H9 (cell line): ENCODE measurements at places on chromosomes 5 and 9.

- DNase-seq = no peak
Measured at GRCh38 chr9:127143920-127144465, 21.6 kb upstream of the ANGPTL2 start.

DNA sequence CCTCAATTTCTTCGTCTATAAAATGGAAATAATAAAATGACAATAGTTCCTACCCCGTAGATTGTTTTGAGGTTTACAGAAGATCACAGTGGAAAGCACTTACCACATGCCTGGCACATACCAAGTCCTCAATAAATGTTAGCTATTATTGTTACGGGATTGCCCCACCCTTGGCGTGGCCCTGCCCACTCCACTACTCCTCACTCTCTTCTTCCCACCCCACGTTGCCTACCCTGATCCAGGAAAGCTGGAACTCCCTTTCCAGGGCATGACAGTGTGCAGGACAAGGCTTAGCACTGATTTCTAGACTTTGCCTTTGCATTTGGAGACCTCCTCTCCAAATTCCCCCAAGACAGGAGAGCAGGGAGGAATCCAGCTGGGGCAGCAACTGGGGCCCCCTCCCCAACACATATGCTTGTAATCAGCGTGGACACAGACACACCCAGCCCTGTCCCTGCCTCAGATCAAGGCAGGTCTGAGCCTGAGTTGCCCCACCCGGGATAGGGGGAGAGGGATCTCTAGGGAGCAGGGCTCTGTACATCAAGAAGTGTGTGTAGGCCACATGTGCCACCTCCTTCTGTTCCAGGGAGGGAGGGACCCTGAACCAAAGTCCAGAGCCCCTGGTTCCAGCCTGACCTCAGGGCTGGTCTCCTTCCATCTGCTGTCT lies 6.7 kb downstream of the SLC4A9 start:
- no peak for DNase-seq

- no peak for DNase-seq
Measured at GRCh38 chr5:143396353-143396940, 7.0 kb downstream of the NR3C1 start.

GRCh38 chr5:133934822-133935666 lies 33.4 kb downstream of the C5orf15 start:
- no peak for DNase-seq

- DNase-seq = no peak
Measured at GRCh38 chr5:126535856-126536545, 59.0 kb downstream of the ALDH7A1 start.

DNA sequence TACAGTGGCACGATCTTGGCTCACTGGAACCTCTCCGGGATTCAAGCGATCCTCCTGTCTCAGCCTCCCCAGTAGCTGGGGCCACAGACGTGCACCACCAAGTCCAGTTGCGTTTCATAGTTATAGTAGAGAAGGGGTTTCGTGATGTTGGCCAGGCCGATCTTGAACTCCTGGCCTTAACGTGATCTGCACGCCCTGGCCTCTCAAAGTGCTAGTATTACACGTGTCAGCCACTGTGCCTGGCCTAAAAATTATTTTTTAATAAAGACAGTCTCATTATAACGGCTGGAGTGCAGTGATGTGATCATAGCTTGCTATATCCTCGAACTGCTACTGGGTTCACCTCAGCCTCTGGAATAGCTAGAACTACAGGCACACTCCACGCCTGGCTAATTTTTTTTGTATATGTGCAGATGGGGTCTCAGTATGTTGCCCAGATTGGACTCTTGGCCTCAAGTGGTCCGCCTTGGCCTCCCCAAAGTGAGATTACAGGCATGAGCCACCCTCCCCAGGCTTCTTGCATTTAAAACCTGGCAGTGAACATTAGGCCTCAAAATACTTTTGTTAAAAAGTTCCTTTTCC lies 4.4 kb downstream of the NPM1 start:
- DNase-seq = no peak

DNA sequence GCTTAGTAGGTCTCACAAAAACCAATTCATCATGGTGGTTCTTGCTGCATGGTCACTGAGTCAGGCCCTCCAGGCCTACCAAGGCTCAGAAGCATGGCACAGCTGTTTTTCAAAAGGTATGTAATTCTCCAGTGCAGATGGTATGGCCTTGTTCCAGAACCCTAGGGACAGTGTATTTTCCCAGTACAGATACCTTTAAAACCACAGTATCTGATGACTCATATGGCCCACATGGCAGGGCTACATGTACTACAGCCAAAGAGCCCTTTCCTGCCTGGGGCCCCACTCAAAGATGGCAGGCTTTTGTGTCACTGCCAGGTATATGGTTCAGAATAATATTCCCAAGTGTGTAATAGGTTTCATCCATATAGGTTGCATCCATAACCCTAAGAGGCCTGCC lies 16.5 kb downstream of the CSF2 start:
- DNase-seq = no peak

DNA sequence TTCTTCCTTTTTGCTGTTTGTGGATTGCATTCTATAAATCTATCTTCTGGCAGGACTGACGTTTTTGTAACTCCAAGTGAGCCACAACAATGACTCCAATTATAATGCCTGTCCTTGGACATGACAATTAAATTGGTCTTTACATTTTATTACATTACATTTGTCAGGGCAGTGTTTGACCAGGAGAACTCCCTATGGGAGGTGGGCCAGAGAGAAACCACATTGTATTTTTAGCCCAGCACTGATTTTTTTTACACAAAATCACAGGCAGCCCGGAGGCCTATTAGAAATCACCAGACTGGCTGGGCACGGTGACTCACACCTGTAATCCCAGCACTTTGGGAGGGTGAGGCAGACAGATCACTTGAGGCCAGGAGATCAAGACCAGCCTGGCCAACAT lies 99.1 kb upstream of the SMC5 start:
- no peak for DNase-seq

DNA sequence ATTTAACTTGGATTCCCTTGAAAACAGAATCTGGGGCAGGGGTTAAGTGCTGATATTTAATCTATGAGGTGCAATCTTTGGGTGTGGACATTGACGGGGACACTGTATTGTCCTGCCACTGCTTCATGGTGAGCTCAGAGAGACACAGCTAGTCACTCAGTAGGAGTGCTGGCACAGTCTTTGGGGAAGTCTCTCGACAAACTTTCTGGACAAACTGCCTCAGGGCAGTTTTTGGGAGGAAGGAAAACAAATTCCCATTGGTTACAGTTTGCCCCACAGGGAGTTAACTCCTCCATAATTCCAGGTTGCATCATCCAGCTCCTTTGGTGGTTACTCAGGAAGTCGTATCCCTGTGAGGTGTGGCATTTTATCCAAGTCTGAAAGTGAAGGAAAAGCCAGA lies 17.9 kb downstream of the HNRNPK start:
- DNase-seq = no peak

DNA sequence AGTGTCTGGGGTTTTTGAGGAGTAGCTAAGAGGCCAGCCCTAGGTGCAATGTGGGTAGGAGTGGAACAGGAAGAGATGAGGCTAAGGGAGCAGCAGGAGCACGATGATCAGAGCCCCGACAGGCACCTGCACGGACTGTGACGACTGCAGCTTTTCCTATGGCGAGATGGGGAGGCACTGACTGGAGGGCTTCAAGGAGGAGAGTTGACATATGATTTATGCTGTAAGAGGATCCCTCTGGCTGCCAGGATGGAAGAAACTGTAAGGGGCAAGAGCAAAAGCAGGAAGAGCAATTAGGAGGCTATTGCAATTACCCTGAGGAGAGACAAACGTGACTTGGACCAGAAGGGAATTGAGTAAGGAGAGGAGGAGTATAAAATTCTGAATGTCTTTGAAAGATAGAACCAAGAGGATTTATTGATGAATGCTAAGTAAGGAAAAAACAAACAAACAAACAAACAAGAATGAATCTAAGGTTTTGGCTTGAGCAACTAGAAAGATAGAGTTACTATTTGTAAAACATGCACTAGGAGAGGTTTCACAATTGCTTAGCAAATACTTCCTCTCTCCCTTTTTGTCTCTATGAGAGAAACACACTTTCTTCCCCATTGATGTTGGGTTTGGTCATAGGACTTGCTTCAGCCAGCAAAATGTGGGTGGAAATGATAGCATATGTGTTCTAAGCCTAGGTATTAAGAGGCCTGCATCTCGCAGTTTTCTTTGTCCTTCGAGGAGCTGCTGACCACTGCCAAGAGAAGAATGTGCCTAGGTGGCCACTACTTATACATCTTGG lies 32.9 kb downstream of the TRPC7 start:
- no peak for DNase-seq

DNA sequence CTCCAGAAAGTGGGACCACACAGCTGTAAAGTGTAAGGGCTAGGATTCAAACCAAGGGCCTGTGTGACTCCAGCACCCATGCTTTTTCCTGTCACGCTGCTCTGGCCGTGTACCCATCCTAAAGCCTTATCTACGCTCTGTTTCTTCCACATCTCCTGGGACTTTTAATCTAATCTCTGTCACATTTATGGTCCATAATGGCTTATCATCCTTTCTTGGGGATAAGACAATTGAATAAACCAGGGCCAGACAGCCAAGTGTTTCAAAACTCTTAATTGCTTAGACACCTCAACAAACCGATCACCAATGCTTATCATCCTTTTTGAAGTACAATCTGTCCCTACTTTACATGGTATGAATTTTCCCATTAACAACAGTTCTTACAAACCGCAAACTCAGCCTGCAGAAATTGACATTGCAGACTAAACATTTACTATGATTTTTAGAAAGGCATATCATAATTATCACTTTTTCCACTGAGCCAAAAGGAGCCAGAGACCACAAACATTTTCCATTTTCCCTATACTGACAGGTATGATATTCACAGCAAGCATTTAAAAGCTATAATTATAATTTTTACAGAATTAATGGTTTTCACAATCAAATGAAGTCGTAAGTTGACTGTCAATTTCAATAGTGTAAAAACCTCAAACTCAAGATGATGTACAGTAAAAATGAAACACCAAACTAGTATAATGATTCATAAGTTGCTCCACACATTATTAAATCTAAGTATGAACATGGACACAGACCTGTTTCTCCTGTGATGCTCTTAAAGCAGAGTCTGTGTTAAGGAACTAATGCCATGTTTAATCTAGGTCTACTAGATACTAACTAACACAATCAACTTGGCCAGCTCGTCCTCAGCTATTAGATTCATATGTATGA lies 99.5 kb downstream of the FBXW11 start:
- DNase-seq = no peak

GRCh38 chr5:151632524-151632923 lies 41.4 kb upstream of the FAT2 start:
- DNase-seq = no peak

GRCh38 chr5:147472664-147473475 lies 37.0 kb downstream of the DPYSL3 start:
- DNase-seq = no peak

- DNase-seq = no peak
Measured at GRCh38 chr5:96659170-96659569, 3.0 kb upstream of the CAST start.

- DNase-seq = no peak
Measured at GRCh38 chr5:152237531-152237930, 167.5 kb downstream of the NMUR2 start.

GRCh38 chr9:116193636-116194035 lies 40.0 kb downstream of the PAPPA start:
- DNase-seq = no peak

DNA sequence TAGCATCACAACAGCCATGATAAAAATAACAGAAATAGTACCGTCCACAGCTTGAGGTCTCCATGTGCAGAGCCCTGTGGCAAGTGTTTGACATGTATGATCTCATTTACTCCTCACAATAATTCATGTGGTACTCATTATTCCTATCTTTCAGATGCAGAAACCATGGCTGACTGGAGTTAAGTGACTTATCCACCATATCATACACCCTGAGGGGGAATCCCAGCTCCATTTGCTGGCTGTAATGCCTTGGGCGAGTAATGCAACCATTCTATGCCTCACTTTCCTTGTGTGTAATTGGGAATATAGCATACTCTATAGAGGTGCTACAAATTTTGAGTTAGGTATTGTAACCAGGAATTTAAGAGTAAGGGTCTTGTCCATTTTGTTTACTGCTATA lies 347.0 kb upstream of the CLINT1 start:
- DNase-seq = no peak

GRCh38 chr5:126866851-126867636 lies 90.1 kb downstream of the LMNB1 start:
- no peak for DNase-seq

- peak; percentile 82 for DNase-seq
Measured at GRCh38 chr9:132114102-132114707, 34.5 kb upstream of the MED27 start.

- DNase-seq = no peak
Measured at GRCh38 chr9:13378154-13378553, 98.7 kb upstream of the MPDZ start.

DNA sequence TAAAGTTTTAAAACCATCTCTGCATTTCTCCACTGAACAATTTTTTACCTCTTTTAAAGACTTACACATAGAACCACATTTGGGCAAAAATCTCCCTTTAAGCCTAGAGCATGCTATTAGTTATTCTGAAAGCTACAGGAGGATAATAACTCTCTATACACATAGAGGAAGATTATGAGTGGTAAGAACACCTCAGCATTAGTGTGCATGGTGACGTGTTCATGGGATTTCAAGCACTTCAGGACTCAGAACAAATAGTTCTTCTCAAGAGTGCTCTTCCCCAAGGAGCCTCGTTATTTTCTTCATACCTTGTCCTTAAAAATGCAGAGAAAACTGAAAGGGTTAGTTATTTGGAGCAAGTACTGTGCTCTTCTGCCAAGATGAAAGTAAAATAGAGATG lies 256.9 kb upstream of the TUSC1 start:
- DNase-seq = no peak

DNA sequence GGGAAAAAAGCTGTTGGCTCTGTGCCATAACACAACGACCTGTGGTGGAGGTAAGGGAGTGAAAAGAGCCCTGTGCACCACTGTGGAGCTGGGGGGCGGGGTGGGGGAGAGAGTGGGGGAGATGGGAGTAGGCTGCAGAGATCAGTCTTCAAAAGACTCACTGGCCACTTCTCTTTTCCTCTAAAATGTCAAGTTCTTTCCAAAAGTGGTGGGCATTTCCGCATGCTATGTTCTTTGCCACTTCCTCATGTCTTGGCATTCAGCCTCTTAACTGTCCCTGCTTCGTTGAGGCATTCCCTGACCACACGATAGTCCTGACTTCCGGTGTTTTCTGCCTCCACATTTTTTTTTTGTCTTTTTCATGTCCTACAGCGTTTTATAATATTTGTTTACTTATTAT lies 2.4 kb upstream of the PPP2R2B start:
- DNase-seq = no peak

GRCh38 chr9:68997666-68998065 lies 16.2 kb downstream of the PRKACG start:
- DNase-seq = no peak

- no peak for DNase-seq
Measured at GRCh38 chr5:42828671-42829070, 17.0 kb upstream of the SELENOP start.

DNA sequence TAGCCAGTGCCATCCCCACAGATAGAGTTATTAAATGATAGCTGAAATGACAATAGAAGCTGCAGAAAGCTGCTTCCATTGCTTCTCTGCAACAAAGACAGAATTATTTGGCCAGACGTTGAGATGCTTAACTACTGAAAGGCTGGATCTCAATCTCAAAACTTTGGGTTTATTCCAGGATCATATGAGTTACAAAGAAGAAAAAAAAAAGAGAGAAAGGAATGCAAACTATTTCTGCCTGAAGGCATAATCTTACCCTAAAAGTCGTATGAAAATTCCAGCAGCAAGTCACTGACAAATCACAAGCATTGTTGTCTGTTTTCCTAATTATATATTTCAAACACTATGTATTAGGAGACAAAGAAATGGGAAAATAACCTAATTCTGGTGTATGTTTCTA lies 12.8 kb upstream of the TYRP1 start:
- no peak for DNase-seq

- DNase-seq = no peak
Measured at GRCh38 chr9:131148966-131149687, 23.7 kb downstream of the NUP214 start.
